PC-9 (cell line): ENCODE measurements at places on chromosomes 2 and 18. TPM values are rescaled to one million over a fixed set of nuclear protein-coding genes. Genes with fewer than 3 reads are reported as not detected.

The C2orf78 gene
- not detected in 2 replicates for total RNA-seq

The KCNF1 gene
- total RNA-seq: 1.0 TPM in 2 replicates

The FLACC1 gene
- 0.75 and 0.87 TPM in 2 replicates for total RNA-seq

The GPR45 gene
- not detected in 2 replicates for total RNA-seq

The KIF1A gene
- total RNA-seq: not detected in 2 replicates

The PTPRN gene
- total RNA-seq: not detected in 2 replicates

The AMER3 gene
- not detected in 2 replicates for total RNA-seq

The AFF3 gene
- total RNA-seq: not detected in 2 replicates

The LYG1 gene
- total RNA-seq: 0.78 and 1.5 TPM in 2 replicates

The VWC2L gene
- not detected in 2 replicates for total RNA-seq

The DSG1 gene
- not detected in 2 replicates for total RNA-seq

The RGPD6 gene
- total RNA-seq: 14.8 and 21.2 TPM in 2 replicates

The PCARE gene
- not detected in 2 replicates for total RNA-seq

The GALNT14 gene
- total RNA-seq: 2.4 and 3.1 TPM in 2 replicates

The DES gene
- 0.60 TPM in 1 of 2 replicates, not detected in the other for total RNA-seq

The AAMP gene
- total RNA-seq: 126 and 165 TPM in 2 replicates

The EVX2 gene
- not detected in 2 replicates for total RNA-seq

The PDE11A gene
- 1.1 and 1.4 TPM in 2 replicates for total RNA-seq
